Bronchial epithelial cell (primary cell): ENCODE measurements at places on chromosomes 2 and 18. TPM values are rescaled to one million over a fixed set of nuclear protein-coding genes. Genes with fewer than 3 reads are reported as not detected.

- DNase-seq: no peak
These were observed 239.4 kb upstream of the TANK start for GRCh38 chr2:160920791-160921303.

DNA sequence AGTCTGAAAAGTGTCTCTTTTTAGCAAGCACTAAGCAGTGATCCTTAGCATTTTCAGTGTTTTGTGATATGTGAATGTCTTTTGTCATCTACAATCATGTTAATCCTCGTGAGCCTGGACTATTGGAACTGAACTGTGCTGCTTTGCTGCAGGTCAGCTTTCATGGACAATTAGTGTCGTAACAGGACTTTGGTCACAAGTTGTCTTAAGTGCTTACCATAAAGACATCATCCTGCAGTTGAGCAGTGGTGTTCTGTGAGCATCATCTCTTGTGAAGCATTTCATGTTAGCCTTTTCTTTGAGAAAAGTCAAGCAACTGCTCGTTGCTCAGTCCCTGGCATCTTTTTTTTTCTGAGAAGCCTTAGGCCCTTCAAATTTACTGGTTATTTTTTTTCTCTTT, 135.9 kb downstream of the ZNF407 start:
- no peak for DNase-seq

- peak; percentile 73 for DNase-seq
These were observed 24.3 kb downstream of the GALNT1 start for GRCh38 chr18:35605686-35606417.

GRCh38 chr18:39841482-39842365, 2113.3 kb upstream of the PIK3C3 start:
- DNase-seq: peak; percentile 39

The DCDC2C gene
- total RNA-seq: not detected in 2 replicates

The TEX44 gene
- total RNA-seq: not detected in 2 replicates

The RPIA gene
- total RNA-seq: 6.3 and 6.4 TPM in 2 replicates
